ENCODE measurements at places on chromosomes 12 and 14.

DNA sequence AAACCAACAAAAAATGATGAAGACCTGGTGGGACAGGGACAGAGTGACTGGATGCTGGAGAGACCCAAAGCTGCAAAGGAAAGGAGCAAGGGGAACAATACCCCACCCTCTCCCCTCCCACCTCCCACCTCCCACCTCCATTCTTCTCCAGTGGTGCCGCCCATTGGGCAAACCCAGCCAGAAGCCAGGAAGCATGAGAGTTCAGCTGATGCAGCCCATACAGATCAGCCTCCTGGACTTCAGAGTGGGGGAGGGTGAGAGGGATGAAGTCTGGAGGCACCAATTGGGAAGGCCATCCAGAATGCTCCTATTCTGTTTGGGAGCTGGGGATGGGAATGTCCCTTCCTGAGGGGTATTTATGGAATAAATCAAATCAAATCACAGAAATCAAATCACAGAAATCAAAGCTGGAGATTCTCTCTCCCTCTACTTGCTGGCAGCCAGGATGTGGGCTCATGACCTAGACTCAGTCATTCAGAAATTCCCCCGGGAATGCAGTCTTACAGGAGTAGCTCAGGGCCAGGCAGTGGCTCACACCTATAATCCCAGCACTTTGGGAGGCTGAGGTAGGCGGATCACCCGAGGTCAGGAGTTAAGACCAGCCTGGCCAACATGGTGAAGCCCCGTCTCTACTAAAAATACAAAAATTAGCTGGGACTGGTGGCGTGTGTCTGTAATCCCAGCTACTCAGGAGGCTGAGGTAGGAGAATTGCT lies 31.1 kb downstream of the IRF2BPL start:
- no peak for DNase-seq

DNA sequence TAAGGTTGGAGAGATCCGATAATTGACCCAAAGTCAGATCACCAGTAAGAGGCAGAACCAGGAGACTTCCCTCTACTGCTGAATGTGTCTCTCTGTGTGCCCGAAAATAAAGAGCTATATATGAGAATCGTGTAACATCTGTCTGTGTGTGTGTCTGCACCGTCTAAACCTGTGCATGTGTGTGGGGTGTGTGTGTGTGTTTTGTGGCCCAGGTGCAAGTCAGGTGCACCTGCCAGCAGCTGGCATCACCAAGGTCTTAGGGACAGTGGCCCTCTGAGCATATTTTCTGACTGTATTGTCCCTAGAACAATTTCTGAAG lies 24.7 kb upstream of the KRT78 start:
- DNase-seq: no peak

DNA sequence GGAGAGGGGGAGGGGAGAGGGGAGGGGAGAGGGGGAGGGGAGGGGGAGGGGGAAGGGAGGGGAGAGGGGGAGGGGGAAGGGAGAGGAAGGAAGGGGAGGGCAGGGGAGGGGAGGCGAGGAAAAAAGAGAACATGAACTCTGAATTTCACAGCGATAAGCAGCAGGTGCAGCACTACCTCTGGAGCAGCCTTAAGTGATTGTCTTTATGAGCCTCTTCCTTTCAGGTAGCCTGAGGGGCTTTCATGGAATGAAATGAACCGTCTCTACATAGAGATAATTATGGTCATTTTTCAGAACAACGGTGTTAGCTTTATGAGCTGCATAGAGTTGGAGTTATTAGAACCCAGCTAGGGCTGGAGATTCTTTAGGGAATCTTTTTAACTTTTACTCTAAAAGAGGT lies 18.1 kb upstream of the PTCSC3 start:
- no peak for DNase-seq

GRCh38 chr12:23921099-23921856 lies 28.2 kb downstream of the SOX5 start:
- no peak for DNase-seq

GRCh38 chr12:55817345-55818139 lies at the start of the genes ORMDL2 and SARNP:
Gene ORMDL2 (plus strand): TSS chr12:55818041. CDS start chr12:55819000, 959 bp downstream.
Gene SARNP (minus strand): TSS chr12:55817724. CDS start chr12:55817701, 23 bp downstream.
- peak; percentile 99 for DNase-seq

- peak; percentile 71 for DNase-seq
Measured at GRCh38 chr14:99391671-99392070, 89.0 kb downstream of the SETD3 start.

DNA sequence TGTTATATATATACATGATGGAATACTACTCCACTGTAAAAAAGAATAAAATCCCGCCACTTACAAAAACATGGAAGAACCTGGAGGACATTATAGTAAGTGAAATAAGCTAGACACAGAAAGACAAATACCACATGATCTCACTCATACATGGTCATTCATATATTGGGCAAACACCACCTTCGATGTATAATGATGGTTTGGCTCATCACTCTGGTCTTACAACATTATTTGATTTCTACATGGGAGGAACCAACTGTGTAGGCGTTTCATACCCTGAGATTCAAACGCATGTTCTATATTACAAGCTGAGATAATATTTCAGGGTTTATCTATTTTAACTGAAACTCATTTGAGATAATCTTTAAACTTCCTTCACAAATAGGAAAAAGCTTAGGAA lies 48.3 kb downstream of the ABCD2 start:
- no peak for DNase-seq
